Anterior cingulate cortex (tissue), 58 donors: ENCODE measurements at places on chromosomes 6 and 20.

DNA sequence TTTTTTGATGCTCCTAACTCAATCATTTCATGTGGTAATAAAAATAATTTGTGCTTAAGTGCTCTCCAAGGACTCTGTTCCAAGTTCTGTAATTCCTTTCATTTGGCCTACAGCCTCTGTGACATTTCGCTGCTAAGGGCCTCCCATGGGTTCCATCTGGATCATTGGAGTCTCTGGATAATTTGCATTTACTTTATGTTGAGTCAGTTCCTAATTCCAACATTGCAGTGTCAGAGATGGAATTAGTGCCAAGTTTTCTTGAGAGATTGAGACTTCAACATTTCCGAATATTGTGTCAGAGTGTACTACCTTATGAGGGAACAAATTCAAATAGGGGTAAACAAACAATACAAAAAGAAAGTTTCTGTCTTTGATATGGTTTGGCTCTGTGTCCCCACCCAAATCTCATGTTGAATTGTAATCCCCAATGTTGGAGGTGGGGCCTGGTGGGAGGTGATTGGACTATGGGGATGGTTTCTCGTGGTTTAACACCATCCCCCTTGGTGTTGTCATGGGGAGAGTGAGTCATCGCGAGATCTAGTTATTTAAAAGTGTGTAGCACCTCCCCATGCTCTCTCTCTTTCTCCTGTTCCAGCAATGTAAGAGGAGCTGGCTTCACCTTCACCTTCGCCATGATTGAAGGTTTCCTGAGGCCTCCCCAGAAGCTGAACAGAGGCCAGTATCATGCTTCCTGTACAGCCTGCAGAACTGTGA, 244.1 kb upstream of the TBX18 start:
- no peak for DNase-seq

DNA sequence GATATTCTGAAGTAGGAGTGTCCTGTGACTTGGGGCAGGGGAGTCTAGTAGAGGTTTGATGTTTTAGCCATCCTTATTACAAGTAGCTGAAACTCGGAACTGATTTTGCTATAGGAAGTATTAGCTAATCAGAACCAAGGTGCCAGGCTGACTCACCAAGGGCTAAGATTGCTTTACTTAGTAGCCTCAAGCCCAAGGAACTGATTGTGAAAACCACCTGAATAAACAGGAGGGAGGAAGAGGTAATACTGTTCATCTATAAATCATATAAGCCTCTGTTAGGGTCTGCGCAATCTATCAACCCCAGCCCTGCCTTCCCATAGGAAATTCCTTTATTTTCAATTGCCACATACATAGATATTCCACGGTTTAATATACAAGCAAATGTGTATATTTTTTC, 54.4 kb downstream of the GNAS start:
- no peak for DNase-seq

DNA sequence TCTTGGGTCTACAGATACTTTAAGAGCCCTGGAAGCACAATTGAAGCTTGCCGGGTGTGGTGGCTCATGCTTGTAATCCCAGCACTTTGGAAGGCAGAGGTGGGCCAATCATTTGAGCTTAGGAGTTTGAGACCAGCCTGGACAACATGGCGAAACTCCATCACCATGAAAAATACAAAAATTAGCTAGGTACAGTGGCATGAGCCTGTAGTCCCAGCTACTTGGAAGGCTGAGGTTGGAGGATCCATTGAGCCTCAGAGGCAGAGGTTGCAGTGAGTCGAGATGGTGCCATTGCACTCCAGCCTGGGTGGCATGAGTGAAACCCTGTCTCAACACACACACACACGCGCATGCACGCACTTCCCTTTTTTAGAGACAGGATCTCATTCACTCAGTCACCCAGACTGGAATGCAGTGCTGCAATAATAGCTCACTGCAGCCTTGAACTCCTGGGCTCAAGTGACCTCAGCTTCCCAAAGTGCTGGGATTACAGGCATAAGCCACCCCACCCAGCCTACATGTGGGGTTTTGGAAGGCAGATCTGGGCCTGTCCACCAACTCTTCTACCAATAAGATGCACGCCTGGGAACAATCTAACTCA, 182.5 kb upstream of the JARID2 start:
- DNase-seq, result no peak

DNA sequence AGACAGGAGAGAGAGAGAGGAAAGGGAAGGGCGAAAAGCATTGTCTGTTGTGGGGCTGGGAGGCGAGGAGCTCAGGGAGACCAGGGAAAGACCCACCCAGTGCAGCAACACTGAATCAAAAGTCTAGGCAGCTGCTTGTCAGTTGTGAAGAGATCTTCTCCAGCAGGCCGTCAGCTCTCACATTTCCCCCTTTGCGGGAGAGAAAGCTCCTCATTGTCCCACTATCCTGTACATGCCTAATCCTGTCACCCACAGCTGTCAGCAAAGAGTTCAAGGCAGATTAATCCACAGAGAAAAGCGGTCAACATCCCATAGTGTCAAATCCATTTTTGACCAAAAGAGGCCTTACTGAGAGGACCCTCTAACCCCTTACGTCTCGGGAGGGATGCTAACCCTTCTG, 27.3 kb downstream of the RNF182 start:
- DNase-seq, result no peak

DNA sequence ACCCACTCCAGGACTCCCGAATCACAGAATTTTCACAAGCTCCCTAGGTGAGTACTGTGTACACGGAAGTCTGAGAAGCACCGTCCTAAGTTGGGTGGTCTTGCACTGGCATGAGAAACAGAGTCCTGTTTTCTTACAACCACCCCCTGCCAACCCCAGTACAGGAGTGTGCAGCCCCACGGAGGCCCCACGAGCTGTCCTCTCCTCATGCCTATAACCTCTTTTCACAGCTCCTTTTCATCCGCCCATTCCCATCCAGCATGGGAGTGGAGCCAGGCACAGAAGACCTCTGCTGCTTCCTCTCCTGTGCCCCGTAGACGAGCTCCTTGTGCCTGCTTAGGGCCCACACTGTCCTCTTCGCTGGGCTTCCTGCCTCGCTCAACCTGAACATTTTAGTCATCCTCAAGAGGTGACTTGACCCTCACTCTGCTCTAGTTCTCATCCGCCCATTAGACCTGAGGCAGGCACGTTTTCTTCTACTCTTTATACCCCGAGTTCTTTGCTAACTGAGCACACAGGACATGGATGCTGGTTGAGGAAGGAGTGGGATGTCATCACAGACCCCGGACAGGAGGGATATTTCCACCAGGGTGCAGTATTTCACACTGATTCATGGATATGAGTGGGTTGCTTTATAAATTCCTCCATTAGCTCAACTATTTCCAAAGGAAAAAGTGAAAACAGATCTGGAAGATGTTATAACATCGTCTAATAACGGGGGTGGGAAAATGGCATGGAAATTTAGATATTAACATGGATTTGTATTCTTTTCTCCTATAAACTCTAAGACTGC, 160.5 kb downstream of the TTLL2 start:
- peak; percentile 30 for DNase-seq

GRCh38 chr20:60837173-60837770, 414.8 kb upstream of the CDH4 start:
- no peak for DNase-seq

DNA sequence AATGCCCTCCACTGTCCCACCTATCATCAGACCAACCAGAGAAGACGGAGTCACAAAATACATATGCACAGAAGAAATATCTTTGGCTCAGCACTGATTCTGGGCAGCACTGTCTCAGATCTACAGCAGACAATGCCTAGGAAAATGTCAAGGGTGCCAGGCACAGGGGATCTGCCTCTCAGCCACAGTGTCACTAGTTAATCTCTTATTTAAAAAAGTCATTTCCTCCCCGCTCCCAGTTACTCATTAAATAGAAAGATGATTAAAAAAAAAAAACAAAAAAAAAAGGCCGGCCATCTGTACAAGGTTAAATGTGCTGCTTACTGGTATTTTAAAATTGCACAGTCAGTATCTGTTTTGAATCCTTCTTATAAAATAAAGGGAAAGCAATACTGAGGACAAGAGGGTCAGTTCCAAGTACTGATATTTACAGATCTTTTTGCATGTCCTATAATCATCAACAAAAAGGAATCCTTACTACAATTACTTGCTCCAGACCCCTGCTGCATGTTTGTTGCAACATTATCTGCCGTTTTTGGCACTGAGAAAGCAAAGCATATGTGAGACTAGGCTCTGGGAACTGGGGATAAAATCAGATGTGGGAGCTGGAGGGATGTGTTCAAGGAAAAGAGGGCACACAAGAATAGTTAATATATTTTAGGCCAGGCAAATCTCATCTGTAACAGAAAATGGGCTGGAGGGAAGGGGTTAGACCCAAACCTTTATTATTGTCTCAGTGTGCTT, 299.3 kb downstream of the KIF16B start:
- no peak for DNase-seq

DNA sequence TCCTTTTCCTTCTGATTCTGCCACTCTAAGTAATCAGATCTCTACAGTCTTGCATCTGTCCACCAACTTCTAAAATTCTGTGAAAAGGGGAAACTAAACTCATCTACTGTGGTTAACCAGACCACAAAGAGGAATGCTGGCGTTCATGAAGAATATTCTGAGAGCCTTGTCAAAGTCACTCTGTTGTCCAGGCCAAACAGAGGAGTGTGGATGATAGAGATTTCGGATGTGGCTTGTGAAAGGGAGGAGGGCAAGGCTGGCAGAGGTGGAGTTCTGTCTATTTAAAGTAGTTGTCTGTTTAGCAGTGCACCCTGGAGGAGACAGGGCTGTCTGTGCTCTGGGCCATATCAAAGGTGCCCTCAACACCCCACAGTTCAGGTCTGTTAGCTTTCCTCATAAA, 33.9 kb downstream of the CCN2 start:
- no peak for DNase-seq

DNA sequence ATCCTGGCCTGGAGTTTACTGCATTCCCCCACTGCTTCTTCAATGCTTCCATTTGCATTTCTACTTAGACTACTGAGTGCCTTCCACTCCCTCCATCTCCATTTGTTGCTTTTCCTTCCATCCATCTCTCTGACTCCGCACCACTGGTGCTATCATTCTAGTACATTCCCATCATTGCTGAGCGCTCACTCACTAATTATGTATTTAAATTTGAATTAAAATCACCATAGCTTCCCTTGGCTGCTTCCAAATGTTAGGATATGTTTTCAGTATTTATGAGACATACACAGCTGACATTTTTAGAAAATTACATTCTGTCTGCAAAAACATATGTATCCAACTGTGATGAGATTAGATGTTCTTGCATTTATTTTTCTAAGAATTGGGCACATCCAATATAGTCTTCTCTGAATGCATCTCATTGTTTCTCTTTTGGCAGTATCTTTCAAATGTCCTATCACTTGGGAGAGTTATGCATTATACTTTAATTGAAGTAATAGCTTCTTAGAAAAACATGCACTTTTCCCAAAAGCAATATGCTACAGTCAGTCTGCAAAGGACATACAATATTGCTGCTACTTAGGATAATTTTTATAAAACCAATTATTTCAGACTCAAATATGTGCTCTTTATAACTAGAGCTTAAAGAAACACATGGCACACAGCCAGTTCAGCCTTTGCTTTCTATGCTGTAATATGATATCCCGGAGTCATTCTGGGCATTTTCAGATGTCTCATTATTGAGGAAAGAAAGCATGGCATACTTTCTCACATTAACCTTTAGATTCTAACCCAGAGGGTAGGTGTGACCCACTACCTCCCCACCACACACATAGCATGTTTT, 12.1 kb upstream of the COL21A1 start:
- no peak for DNase-seq

GRCh38 chr6:26033085-26033940, 53.9 kb upstream of the HFE start:
- DNase-seq, result peak; percentile 38

DNA sequence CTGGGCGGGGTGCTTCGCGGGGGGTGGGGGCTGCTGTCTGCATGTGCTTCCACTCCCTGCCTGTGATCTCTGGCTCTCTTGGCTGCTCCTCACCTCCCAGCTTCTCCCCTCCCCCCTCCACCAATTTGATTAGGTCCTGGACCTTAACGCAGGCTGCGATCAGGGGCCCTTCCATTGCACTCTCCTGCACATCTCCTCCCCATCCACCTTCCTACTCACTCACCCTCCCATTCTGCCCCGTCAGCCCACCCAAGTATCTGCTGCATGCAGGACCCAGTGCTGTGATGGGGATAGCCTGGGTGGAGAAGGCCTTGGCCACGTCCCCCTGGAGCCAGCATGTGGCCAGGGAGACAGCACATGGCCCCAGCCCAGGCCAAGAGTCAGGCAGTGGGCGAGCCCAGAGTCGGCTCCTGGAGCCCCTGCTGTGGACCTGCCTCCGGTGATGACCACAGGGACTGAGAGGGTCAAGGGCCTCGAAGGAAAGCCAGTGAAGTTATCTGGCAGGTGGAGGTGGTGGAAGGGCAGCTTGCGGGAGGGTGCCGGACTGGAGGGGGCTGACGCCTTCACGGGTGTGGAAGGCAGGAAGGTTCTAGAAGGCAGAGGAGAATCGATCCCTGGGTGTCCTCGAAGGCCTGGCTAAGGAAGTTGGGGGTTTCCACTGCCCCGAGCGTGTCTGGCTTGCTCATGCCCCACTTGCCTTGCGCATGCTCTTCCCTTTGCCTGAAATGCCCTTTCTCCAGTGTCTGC, 40.7 kb downstream of the SRC start:
- no peak for DNase-seq

GRCh38 chr6:166624275-166624674, 2.8 kb downstream of the RPS6KA2 start:
- no peak for DNase-seq
